ENCODE measurements at places on chromosomes 16 and 17. TPM values are rescaled to one million over a fixed set of nuclear protein-coding genes. Genes with fewer than 3 reads are reported as not detected.

- DNase-seq, result no peak
These were observed 107.7 kb downstream of the SEC14L1 start for GRCh38 chr17:77248216-77249114.

DNA sequence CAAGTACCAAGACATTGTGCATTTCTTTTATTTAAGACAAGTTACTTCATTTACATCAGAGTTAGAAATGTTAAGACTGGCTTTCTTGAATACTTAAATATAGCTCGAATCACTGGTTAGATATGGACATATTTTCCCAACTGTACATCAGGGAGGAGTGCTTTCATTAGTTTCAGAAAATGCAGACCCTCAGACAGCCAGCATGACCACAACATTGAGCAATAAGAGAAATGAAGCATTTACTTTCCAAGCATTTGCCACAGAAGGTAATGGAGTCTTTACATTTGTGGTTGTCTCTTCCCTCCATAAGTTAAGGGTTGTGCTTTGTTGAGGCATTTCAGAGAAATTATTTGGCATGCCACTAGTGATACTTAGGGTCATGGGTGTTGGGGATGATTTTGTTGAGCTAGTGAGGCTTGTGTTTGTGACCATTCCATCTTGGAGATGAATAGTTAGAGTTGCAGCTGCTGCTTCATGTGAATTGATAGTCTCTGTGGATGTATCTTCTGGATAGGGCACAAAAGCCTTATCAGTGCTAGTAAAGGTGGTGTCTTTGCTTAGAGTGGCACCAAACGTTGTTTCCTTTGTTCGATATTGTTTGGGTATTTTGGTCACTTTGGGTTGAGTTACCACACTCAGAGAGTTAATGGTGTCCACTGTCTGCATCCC lies 2.1 kb downstream of the OMG start:
- no peak for DNase-seq

The NQO1 gene
- total RNA-seq, result 415 TPM

- no peak for DNase-seq
These were observed 224.9 kb downstream of the TANC2 start for GRCh38 chr17:63190821-63191370.

The ITGB3 gene
- not detected for total RNA-seq

GRCh38 chr17:50967795-50968194 lies 101.6 kb upstream of the TOB1 start:
- DNase-seq, result no peak

DNA sequence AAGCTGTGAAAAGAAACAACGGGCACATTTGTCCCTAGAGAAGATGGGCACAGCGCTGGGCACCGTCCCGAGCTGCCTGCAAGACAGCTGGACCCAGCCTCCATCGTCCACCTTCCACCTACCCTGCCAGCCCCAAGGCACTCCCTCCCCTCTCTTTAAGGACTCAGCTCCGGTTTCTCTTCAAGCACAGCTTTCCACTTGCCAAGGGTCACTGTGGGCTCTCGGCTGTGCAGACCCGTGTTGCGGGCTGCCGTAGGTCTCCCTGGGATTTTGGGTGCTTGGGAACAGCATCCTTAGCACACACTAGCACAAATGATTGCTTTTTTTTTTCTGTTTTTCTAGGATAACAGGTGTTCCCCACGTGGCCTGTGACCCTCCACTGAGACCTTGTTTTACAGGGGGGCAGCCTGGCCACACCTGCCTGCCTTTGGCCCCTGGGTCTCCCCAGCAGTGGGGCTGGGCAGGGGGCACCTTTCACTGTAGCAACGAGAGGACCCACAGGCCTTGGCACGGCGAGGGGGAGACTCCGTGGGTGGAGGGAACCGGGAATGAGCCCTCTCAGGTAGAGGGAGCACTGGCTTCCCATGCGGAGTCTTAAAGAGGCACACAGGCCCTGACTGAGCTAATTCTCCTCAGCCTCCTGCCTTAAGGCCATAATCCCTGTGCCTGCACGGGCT lies 1.4 kb downstream of the CHMP6 start:
- no peak for DNase-seq

Data from Calu3 (cell line).